ENCODE measurements at places on chromosomes 5 and 9.

GRCh38 chr5:78797936-78798672 is 149.5 kb upstream of the LHFPL2 start:
- DNase-seq, result no peak

DNA sequence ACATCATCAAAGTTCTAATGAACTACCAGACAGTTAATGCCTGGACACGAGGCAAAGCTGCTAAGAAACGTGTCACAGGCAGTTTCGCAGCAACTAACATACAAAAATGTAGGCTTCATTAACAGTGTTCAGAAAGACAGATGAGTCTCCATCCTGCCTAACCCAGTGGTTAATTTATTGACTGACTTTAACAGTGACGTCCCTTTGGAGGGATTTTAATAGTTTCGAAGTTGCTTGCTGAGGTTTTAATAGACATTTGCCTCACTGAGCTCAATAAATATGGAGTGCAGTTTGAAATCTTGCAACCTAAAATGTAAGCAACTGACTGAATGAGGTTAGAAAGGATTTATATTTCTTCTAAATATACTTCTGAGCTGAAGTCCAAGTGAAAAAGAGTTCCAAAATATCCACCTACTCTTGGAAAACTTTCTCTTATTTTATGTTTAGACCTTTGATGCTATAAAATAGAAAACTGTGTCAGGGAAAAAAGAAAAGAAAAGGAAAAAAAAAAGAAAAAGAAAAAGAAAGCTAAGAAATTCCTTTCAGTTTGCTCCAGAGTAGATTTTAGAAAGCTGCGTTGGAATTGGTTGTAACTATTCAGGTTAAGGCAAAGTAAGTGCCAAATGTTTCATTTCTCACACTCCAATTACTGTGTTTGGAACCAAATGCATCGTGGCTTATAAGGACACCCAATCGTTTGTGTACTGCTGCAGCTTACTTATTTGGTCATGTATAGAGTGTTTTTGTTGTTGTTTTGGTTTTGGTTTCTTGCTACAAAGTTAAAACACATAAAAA is 2016.6 kb downstream of the MAT2B start:
- no peak for DNase-seq

DNA sequence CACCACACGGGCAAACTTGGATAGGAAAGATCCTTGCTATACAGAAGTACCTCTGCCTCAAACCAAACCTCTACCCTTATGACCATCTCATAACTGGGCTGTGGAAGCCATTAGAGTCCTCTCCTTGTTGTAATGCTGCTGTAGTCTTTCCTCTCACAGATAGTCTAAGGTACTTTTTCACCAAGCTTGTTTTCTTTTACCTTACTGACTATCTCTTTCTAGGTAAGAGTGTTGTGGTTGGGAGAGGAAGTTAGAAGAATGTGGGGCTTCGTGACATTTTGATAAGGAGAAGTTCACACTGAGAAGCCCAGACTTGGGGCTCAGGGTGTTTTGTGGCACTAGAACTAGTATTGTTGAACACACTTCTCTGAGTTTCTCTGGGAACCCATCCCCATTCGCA is 8.9 kb downstream of the CFAP95 start:
- no peak for DNase-seq

DNA sequence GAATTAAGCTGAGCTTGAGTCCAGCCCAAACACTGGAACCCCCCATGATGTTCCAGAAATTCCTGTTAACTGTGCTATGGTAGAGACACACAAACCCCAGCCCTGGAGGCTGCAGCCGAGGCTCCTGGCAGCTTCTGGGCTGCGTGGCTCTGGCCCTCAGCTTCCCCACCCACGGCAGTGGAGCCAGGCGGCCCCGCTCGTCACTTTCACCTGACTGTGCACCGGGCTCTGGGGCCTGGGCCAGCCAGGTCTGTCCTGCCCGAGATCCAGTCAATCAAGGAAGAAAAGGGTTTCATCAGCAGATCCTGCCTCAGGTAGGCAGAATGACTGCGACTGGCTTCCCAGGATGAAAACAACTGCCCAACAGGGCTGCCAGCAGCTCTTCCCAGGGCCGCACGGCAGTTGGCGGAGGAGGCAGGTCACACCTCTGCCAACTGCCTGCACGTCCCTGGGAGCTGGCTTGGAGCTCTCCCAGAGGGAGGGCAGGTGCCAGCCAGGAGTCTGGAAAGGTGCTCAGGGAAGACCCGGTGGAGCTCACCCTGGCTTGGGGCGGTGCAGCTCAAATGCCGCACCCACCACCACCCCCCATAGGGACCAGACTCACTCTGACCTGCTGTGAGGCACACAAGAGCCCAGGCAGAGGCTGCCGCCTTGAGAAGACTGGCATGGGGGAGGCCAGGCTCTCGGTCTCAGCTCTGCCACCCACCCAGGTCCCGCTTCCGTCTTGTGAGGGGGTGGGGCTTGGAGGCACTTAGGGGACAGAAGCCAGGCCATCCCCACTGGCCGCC is 20.7 kb downstream of the BRD3 start:
- DNase-seq, result no peak

DNA sequence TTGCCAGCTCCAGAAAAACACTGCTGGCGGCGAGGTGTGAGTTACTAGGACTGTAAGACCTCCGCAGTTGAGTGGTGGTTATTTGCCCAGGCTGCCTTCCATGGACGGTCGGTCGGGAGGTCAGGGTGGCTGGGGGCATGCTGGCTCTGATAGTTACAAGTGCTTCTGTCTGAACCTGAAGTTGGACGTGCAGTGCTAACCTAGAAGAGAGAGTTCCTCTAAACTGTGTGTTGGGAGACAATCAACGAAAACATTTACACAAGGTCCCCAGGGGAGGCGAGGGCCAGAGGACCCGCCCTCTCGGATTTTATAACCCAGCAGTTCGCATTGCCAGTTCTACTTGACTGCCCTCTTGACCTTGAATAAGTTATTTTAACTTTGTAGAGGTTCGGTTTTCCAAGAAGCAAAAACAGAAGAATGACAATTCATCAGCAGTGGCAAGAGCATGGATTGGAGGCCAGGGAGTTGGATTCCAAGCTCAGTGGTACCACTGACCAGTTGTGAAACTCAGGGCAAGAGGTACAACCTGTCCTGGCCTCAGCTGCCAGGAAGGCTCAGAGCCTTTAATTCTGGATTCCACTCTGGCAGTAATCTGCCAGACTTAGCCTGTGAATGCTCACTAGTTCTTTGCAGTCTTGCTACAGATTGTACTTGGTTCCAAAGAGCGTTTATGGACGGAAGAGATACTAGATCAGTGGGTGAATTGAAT is 28.7 kb upstream of the PDE8B start:
- no peak for DNase-seq

DNA sequence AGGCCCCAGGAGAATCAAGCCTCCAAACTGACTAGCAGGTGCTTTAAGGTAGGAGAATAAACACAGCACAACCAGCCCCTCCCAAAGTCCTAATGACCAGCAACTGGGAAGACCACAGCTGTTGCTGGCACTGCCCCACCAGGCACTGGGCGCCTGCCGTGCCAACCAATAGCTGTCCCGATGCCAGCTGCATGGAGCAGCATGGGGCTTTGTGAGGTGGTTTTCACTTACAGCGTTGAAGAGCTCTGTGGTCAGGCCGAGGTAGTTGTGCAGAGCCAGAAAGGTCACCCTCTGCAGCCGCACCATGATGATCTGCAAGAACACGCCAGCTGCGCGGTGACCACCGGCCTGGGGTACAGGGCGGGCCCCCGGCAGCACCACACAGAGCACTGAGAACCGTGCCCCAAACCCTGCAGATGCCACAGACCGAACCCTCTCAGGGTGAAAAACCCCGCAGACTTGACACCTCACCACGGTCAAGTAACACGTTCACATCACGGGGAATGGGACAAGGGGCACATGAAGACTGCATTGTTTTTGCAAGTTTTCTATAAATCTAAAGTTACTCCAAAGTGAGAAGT is 28.7 kb downstream of the PNPLA7 start:
- DNase-seq, result no peak

DNA sequence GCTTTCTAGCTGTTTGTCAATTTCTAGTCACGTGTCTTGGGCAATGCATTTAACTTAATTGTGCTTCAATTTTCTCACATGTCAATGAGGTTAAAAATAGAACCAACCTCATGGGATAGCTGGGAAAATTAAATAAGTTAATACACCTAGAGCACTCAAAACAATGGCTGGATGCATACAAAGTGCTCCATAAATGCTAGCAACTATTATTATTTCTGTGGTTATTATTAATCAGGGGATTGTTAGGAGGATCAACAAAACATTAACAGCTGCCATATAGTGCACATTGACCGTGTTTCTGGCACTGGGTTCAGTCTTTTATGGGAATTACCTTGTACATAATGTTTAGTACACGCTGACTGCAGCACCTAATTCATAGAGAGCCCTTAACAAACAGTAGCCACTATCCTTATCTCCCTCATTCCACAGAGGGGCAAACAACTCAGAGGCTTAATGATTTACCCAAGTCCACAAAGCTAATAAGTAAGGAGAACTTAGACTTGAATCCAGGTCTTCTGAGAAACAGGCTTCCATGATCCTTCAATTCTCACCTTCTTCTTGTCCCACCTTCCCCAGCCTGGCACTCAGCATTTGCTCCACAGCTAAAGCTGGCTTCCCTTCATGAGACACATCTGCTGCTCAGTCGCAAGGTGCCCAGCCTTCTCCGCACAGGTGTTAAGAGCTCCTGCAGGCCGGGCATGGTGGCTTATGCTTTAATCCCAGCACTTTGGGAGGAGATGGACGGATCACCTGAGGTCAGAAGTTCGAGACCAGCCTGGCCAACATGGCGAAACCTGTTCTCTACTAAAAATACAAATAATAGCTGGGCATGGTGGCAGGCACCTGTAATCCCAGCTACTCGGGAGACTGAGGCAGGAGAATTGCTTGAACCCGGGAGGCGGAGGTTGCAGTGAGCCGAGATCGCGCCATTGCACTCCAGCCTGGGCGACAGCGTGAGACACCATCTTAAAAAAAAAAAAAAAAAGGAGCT is 137.4 kb upstream of the ABCA1 start:
- DNase-seq, result no peak

GRCh38 chr5:7436521-7436920 is 40.6 kb downstream of the ADCY2 start:
- DNase-seq, result no peak

GRCh38 chr5:126562823-126563222 is 32.2 kb downstream of the ALDH7A1 start:
- no peak for DNase-seq

- peak; percentile 24 for DNase-seq
These were observed at the start of gene ANKDD1B for GRCh38 chr5:75611311-75612225. ANKDD1B (plus strand) TSS chr5:75611453; CDS start chr5:75611635, 182 bp downstream.

DNA sequence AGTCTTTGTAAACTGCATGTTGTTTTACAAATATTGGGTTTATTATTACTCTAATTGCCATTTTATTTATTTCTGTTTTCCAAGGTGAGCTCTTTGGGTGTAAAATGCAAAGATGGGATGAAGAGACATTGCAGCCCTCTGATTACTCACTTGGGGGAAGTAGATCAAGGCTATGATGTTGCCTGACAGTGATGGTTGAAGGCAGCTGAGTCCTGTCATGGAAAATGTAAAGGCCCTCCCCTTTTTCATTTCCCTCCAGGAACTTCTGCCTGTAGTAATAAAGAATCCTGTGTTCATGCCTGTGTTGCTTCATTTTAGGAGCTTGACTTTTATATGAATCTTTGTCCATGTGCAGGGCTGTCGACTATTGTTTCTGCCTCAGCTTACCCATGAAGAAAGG is 605.4 kb upstream of the CLINT1 start:
- no peak for DNase-seq

DNA sequence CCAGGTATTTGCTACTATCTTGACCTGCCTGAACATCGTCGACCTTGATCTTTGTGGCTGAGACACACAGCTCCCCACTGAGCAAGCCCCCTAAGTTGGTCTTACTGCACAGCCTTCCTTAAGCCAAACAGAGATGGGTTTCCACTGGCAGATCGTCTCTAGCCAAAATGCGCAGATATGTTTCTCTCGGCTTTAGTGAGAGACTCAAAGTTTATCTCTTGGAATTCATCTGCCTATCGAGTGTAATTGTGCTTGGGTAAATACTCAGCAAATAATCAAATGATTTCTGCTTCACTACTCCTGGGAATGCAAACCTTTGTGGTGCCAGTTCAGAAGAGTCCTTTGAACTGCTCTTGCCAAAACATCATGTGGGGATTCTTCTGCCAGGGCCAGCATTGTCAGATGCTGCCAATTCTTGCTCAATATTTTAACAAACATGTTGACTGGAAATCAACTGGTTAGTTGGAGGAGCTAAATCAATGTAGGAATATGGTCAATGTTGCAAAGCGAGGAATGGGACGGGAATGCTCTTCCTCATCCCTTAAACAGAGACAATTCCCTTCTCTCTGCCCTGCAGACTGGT is 141.2 kb upstream of the SLC28A3 start:
- no peak for DNase-seq

GRCh38 chr9:93204470-93205043 is 20.6 kb downstream of the WNK2 start:
- DNase-seq, result no peak

DNA sequence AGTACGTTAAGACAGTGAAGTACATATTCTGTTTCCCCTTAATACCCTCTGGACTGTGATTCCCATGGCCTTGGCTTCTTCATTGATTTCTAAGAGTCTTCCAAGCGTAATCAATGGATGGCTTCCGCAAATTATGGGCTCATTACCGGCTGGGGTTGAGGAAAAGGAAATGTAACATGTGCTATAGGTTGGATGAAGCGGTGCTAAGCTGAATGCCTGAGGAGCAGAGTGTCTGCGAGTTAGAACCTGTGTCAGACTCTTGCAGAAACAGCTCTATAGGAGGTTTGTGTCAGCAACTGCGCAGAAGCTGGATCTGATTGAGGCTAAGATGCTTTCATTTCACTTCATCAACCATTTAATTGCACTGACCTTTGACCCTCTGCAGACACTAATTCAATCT is 114.3 kb upstream of the CDH18 start:
- DNase-seq, result no peak

- no peak for DNase-seq
These were observed 10.3 kb upstream of the GPBP1 start for GRCh38 chr5:57163553-57164006.

GRCh38 chr5:160183075-160183474 is 46.2 kb upstream of the FABP6 start:
- no peak for DNase-seq

GRCh38 chr5:91146905-91147600 is 236.1 kb downstream of the ARRDC3 start:
- DNase-seq, result no peak

- no peak for DNase-seq
These were observed 835.4 kb downstream of the SEMA5A start for GRCh38 chr5:8710426-8710930.

DNA sequence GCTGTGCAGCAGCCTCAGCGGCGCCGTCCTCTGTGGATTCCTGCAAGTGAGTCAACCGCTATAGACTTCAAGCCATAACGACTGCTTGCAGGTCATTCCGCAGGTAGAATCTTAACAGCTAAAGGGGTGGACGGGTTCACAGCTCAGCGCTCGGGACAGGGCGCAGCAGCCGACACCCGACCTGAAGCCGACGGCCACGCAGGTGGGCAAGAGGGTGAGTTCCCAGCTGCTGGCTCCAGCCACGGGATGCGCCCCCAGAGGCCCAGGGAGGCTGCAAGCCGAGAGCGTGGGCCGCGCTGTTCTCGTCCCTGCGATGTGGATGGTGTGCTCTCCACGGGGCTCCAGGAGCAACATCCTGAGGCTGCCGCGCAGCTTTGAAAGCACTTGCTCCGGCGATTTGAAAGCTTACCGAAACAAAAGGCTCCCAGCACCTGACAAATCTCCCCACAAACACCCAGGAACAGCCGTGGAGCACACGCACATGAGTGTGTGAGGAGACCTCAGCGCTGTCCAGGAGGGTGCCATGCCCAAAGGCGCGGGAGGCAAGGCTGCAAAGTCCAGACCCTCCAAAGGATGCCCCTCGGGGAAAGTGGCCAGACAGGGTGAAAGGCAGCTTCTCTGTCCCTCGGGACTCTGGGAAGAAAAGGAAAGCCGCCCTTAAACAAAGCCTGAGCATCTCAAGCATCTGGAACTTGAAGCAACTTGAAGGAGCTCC is 48.7 kb downstream of the EXD3 start:
- no peak for DNase-seq

Measured in mesothelial cell of epicardium (in vitro differentiated cells).